Pericardium fibroblast (primary cell): ENCODE measurements at places on chromosomes 7 and 10. TPM values are rescaled to one million over a fixed set of nuclear protein-coding genes. Genes with fewer than 3 reads are reported as not detected.

Gene GDF10
- total RNA-seq: under 0.01 TPM in 1 of 2 replicates, not detected in the other

Gene GDF2
- total RNA-seq: not detected in 2 replicates

Gene MGMT
- total RNA-seq: 48.4 and 55.7 TPM in 2 replicates

Gene SLC13A1
- total RNA-seq: not detected in 2 replicates

Gene ANKIB1
- total RNA-seq: 20.3 and 21.9 TPM in 2 replicates

Gene CLDN4
- 0.23 and 0.68 TPM in 2 replicates for total RNA-seq

Gene ZNF425
- total RNA-seq: 2.3 and 2.7 TPM in 2 replicates

Gene LAMB1
- total RNA-seq: 454 and 662 TPM in 2 replicates
